ENCODE measurements at places on chromosomes 7 and 10.

DNA sequence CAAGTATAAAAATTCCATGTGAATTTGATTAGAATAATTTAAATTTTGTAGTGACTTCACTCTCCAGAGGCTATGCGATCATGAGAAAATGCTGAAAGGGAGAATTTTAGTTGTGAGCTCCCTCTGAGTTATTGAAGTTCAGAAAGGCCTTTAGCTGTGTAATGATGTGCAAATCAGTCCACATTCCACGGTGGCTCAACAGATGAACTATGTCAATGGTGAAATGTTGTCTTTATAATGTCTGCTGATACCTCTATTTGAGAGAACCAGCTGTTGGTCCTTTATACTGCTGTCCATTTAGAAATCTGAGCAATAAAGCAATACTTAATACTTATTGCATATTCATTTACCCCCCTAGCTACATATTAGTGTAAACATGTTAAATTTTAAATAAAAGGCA, 7.1 kb upstream of the ITGB8 start:
- no peak for DNase-seq

DNA sequence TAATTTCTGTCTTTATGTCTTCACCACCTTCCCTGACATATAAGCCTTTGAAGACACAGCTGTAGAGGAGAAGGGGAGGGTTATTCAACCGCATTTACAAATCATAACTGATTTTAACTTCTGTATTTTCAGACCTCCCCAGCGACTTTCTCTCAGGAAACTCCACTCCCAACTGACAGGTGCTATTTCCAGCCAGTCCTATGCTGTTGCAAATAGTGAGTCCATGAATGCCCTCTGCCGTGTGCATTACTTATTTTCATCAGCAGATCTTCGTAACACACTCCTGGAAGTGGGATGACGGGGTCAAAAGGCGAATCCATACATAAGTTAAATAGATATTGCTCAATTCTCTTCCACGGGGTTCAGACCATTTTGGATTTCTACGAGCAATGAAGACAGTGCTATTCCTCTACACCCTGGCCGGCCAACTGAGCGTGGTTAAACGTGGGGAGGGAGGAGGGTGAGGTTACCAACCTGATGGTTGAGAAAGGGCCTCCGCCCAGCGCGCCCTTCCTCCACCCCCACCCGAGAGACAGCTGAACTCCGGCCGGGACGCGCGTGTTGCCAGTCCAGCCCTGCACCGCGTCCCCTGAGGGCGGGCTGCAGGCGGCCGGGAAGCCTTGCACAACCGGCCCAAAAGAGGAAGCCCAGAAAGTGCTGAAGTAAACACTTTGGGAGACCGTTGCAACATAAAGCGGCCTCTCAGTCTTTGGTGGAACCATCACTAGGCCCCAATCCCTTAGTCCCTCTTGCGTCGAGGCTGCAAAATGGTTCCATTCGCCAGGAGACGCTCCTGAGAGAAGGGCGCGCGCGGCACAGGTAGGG, at the start of gene APBB1IP:
Gene APBB1IP (plus strand): TSS at position 705 of the 825 bp plus-strand sequence. CDS start 53,986 bp downstream, outside the sequence.
- DNase-seq = no peak

DNA sequence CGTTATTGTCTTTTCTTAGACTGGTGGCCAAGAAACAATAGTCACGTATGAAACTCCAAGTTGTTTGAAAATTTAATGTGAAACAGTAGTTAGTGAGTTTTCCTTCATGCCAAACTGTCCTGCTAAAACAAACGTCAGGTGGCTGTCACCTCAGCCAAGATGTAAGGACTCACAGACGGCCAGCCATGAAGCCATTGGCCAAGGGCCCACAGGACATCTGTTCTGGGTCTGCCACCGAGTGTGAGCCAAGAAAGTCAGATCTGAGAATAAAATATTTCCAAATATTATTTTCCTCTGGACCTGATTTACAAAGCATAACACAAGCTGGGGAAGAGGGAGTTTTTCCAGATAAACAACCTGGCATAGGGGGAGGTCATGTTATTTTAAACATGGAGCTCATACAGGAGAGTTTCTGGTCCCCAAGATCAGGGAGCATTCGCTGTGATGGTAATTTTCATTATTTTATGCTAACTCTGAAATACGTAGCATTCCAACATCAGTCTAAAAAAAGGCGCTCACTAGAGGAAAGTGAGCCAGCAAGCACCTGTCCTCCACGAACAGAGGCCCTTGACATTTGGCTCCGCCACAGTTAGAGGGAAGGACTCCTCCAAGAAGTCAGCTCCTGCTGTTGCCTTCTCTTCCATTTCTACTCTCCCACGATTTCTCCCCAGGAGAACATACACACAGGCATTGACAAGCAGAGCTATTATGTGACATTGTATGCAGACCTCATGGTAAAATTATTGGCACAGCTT, 38.9 kb upstream of the LANCL2 start:
- DNase-seq = no peak

- no peak for DNase-seq
Observed at GRCh38 chr7:150748376-150748775, 11.2 kb downstream of the GIMAP5 start.

DNA sequence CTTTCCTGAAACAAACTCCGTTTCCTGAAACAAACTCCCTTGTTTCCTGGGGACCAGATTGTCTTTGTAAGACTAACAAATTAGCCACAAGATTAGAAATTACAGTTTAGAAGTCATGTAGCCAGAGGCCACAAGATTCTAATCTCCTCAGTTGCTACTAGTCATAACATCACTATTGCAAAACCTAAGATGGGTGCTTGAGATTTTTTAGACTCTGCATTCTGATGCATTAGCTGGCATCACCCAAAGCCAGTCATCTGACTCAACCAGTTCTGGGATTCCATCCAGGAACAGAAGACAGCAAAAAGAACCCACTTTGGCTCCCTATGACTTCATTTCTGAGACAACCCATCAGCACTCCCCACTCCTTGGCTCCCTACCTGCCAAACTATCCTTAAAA, 367.9 kb upstream of the MBL2 start:
- DNase-seq = no peak

DNA sequence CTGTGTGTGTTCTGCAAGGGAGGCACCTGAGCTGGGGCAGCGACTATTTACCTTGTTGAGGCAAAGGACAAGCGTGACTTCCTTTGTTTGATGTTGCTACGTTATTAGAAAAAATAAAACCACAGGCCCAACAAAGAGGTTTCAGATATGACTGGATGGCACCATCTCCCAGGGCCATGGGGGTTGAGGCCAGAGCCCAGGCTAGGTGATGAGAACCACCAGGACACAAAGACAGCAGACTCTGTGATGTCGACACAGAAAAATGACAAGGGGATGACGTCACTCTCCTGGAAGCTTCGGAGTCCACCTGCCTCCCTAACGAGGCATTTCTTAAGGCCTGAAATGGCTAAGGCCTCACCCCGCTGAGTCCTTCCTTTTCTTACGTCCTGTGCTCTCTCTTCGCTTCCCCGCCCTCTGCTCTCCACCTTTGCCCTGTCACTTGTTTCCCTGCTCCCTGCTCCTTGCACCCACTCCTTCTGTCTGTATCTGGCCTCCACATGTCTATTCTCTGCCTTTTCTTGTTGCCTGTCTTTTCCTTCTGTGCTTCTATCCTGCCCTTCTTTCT, 83.0 kb upstream of the ADRB1 start:
- DNase-seq = no peak

DNA sequence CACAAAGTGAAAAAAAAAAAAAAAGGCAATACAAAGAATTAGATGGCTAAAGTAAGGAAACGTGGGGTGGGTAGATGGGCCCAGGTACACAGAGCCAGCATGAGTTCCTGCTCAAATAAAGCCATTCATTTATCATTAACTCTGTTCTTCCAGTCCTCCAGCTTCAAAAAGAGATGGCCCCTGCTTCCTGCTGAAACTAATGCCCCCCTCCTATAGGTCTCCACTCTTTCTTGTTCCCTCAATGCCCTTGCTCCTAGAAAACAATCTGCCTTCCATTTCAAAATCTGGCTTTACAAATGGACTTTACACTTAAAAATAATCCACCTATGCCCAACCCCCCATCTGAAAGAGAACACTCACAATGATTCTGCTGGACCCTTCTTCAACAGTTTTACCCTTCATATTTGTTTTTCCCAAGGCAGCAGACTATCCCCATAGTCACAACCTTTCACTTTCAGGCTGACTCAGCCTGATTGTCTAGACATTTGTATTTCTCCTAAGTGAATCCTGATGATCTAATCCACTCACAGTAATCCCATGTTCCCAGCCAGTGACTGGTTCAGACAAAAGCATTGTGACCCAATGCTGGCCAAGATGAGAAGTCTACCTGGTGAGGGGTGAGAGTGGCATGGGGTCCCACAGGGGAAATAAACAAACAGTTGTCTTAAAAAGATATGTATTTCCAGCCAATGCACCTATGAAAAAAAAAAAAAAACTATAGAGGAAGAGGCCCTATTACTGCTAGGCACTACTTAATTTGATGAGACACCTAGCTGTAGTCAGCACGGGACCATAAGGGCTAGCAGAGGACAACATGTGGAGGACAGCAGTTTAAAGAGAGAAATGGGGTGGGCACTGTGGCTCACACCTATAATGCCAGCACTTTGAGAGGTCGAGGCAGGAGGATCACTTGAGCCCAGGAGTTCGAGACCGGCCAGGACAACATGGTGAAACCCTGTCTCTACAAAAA, 74.6 kb upstream of the GRID1 start:
- no peak for DNase-seq

GRCh38 chr10:24385776-24386175, 176.8 kb downstream of the KIAA1217 start:
- no peak for DNase-seq

DNA sequence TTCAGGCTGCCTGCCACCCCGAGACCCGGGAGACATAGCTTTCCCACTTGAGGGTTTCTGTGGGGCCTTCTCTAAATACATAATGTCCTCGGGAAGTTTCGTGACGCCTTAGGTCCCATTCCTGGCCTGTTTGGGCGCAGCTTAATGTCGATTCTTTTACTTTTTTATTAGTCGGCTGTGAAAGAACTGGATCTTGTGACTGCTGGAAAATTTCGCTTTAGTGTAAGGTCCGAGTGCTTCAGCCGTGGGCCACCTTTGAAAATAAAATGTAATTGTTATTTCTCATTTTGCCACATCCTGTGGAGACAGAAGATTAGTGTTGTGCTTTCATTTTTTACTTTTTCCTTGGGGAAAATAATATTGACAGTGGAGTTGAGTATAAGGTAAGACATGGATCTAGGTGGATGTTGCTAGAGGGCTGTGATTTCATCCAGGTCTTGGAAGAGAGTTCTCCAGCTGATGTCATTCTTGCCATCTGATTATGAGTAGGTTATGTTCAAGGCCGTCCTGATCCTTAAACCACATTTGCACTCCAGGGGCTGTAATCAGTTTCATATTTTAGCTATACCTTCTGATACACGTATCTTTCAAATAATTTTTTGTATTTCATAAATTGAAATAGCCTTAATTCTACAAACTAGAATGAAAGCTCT, 830 bp downstream of the RAB18 start:
- DNase-seq = no peak

DNA sequence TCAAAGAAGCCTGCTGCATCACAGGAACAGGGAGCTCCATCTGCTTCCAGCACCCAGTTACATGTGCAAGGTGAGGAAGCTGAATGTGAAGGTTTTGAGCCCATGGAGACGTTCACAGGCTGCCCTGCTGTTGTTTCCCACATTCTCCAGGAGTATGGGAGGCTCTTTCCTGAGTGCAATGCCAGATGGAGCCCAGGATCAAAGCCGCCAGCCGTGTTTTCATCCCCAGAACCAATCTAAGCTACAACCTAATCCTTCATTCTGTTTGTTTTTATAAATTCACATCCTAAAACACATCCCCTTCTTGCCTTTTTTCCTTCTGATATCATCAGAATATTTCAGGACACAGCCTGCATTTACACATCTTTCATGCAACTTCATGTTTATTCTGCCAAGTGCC, 98.9 kb upstream of the PRR15 start:
- no peak for DNase-seq

- DNase-seq = no peak
Observed at GRCh38 chr10:89665302-89665701, 20.3 kb upstream of the PANK1 start.
